Fibroblast of villous mesenchyme (primary cell): ENCODE measurements at places on chromosomes 12 and 14.
A peak's percentile ranks its signal among the peaks of the same experiment; 100 is the strongest.

GRCh38 chr12:60832290-60832689 lies 1236.5 kb downstream of the SLC16A7 start:
- DNase-seq, result no peak

DNA sequence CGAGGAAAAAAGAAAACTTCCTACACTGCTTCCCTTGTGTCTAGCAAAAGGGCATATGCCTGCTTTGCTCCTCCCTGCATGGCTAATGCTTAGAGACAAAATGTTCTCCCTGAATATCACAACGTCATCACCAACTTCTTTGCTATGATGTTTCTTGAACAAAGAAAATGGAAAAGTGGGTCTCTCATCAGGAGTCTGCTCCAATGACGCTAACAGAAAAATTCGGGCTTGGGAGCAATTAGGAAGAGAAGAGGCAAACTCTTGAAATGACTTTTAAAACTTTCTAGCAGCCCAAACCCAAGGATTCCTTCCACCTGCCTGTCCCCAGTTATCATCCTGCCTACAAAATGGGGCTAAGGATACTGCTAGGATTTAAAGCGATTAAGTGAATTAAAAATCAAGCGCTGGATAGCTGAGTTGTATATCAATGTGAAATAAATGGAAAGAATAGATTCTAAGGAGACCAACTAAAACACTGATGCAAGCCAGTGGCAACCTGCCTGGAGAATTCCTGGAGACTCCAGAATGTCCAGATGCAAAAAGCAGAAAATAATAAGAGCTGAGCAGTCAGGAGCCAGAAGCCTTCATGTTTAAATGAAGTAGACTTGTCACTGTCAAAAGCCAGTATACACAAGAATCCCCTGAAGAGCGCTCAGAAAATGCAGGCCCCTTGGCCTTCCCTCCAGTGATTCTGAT lies 183.8 kb downstream of the DPF3 start:
- no peak for DNase-seq

GRCh38 chr12:15719230-15719629 lies 70.0 kb downstream of the EPS8 start:
- DNase-seq, result peak; percentile 38

DNA sequence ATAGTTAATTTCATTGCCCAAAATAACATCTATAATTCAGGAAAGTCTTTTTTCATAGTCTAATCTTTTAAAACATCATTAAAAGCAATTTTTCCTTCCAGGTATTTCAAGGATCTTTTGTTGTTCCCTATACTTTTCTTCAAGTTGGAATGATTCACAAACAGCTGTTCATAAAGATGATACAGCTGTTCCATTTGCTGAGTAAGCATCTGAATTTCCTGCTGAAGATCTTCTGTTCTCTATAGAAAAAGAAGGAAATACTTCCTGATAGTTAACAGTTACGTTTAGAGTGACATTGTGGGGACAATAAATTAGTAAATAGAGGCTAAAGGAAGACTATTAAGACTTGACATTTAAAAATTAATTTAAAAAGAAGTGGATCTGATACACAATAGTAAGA lies 30.3 kb upstream of the ESR2 start:
- peak; percentile 19 for DNase-seq

- DNase-seq, result no peak
These were observed 225.2 kb downstream of the FUT8 start for GRCh38 chr14:65637780-65638179.

- peak; percentile 94 for DNase-seq
These were observed 28.8 kb upstream of the BHLHE41 start for GRCh38 chr12:26153421-26154154.

GRCh38 chr12:75701859-75702258 lies 190.4 kb upstream of the KRR1 start:
- DNase-seq, result no peak

- DNase-seq, result no peak
These were observed 16.6 kb downstream of the TFCP2 start for GRCh38 chr12:51156245-51156765.

DNA sequence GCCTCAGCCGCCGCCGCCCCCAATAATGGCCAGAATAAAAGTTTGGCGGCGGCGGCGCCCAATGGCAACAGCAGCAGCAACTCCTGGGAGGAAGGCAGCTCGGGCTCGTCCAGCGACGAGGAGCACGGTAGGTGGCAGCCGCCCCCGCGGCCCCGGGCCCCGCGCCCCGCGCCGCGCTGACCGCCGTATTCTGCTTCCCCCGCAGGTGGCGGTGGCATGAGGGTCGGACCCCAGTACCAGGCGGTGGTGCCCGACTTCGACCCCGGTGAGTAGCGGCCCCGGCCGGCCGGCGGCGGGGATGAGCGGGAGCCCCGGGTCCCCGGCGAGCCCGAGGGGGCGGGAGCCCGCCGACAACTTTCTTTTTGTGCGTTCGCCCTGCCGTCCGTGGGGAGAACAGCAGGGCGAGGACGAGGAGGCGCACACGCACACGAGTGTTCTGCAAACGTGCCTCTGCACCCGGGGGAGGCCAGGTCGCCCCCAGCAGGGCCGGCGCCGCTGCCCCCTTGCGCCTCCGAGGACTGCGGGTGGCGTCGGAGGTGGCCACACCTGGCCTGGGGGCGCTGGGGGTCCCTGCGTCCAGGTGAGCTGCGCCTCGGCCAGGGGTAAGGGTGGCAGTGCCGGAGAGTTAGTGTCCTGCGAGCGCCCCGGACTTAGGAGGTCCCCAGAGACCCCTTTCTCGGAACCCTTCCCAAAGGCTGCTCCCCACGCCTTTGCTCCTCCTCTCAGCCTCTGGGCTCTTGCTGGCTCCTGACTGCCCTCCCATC lies 794 bp downstream of the RCOR1 start:
- peak; percentile 36 for DNase-seq

DNA sequence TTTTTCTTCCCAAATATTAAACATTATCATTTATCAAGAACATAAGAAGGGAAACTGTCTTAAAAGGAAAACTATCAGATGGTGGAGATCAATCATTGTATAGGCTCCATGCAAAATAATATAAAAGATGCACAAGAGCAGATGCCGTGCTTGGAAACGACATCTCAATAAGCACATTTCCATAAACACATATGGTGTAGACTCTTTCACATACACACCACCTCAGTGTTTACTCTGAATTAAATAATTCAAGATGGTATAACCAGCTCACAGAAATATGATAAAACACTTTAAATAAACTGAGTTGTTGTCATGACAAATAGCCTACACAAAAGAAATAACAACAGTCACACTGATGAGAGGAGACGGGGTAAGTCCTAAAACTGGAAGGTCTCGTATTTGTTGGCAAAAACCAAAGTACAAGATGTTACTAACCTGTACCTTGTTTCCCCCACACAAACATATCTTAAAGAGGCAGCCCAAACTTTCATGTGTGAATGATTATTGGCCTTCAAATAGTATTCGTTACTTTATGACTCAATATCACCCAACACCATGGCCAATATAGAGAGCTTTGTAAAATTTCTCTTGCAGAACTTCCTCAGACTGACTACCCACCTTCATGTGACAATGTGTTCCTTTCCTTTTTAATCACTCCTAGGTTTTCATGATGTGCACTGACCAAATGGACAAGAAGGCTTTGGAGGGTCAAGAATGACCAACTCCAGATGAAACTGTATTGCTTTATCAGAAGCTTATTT lies 48.6 kb upstream of the TMPO start:
- DNase-seq, result no peak

DNA sequence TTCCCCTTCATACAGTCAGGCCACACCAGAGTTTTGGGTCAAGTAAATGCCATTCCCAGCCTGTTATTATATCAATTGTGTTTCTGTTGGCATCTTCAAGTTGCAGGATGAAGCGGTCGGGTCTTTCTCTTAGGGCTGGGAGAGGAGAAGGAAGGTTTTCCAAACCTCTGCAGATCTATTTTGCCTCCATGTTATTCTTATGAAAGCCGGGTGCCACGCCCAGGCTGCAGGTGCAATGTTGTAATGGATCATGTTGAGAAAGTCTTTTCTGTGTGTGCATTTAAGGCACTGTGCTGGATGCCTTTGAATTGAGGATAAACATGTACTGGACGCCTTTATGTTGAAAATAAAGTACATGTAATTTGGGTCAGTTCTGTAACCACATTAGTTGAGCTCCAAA lies 164.4 kb upstream of the HIF1A start:
- DNase-seq, result no peak

GRCh38 chr12:123471374-123472068 lies 13.6 kb downstream of the SNRNP35 start:
- DNase-seq, result peak; percentile 80

- DNase-seq, result no peak
These were observed 5.7 kb downstream of the RITA1 start for GRCh38 chr12:113191227-113191626.

- DNase-seq, result peak; percentile 63
These were observed 9.5 kb downstream of the OAS1 start for GRCh38 chr12:112916270-112916669.

- DNase-seq, result peak; percentile 47
These were observed 495 bp downstream of the ADIPOR2 start for GRCh38 chr12:1691123-1692007.

DNA sequence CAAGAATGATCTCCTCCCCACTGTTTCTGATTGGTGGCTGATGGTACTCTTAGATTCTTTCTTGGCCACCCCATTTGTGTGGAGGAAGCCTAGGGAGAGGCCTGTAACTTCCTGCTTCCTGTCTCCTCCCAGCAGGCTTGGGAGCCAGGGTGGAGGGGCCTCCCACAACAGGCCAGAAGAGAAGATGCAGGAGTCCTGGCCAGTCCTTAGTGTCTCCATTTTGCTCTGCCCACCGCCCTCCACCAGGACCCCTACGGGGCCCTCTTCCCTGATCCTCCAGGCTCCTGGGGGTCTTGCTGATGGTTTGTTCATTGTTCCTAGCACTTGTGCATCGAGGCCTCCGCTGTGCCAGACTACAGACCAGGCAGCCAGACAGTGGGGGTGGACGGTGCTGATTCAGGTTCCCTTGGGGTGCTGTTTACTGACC lies 6.8 kb downstream of the TSPAN9 start:
- no peak for DNase-seq

- peak; percentile 19 for DNase-seq
These were observed 407.9 kb upstream of the ATXN7L3B start for GRCh38 chr12:74129702-74130101.

DNA sequence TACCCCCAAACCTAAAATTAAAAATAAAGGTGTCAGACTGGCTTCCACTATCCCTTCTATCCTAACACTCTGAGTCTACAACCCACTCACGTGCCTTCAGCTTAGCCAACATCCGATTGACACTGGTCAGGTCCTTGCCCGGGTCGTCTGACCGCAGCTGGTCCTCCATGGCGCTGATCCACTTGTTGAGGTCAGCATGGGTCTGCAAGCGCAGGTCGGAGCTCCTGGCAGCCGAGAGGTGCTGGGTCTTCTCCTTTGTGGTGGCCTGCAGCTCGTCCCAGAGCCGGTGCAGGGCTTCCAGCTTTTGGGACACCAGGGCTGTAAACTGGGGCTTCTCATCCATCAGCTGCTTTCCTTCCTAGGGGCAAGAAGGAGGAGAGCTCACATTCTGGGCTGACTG lies 78.0 kb downstream of the PLEKHG3 start:
- no peak for DNase-seq

DNA sequence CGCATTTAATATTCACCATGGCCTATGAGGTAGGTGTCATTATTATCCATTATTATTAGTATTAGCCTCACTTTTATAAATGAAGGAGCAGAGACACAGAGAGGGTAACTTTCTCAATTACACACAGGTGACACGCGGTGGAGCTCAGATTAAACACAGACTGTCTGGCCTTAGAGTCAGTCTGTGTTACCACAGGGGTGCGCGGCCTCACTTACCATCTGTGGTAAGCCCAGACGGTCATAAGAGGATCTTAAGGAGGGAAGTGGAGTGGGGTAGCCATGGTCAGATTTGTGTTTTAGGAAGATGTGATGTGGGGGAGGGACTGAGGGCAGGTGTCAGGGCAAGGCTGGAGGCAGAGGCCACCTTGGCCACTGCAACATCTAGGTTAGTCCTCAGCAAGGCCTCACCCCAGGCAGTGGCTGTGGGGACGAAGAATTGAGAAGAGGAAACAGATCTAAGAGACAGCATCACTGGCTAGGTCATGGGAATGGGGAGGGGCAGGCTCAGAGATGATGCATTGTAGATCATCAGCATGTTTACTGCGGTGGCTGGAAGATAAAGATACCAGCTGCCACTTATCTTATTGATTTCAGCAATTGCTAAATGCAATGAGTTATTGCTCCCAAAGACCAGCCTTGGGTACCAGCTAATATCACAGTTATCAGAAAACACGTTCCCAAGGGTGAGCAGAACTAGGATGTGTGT lies 67.1 kb downstream of the SERPINA3 start:
- DNase-seq, result no peak

DNA sequence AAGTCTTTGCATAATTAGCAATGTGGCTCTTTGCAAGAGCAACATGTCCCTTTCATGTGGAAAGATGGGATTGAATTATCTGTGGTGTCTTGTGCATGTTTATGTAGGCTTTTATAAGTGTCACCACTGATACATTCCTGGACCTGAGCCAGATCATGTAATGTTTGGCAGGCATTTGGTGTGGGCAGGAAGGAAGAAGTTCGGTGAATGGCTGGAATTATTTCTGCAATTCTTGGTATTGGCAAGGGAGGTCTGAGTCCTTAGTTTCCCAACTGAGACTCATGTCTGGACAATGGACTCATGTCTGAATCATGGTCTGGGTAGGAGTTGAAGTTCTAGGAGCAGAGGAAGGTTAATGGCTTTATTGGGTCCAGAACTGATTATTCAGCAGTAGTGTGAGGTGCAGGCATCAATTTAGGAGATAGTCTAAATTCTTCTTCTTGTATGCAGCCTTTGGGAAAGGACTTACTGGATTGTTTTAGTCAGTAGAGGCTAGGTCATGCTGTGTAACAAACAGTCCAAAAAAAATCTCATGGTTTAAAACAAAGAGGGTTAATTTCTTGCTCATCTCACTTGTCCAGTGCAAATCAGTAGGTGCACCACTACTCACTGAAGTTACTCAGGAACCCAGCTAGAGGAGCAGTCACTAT lies 186.5 kb upstream of the LHX5 start:
- DNase-seq, result no peak

GRCh38 chr12:41479426-41479825 lies 291.3 kb downstream of the PDZRN4 start:
- no peak for DNase-seq

- no peak for DNase-seq
These were observed 659 bp downstream of the PSMD9 start for GRCh38 chr12:121889274-121889624.

DNA sequence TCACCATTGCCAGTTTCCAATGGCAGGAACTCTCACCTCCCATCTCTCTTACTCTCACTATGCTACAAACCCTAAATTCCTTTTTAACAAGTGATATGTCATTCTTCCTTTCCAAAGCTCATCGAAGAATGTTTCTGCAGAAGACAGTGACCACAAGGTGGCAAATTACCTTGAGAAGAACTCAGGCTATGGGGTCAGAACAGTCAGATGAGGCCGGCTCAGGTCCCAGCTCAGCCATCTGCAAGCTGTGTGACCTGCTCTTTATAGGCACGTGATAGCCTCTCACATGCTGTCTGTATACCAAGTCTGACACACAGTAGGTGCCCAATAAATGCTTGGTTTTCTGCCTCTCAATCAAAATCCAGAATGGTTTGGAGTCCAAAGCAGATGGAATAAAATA lies 80.7 kb downstream of the FOXN3 start:
- DNase-seq, result no peak

- peak; percentile 40 for DNase-seq
These were observed 730 bp downstream of the CLSTN3 start for GRCh38 chr12:7130701-7131501.
